Astrocyte of the cerebellum (primary cell): ENCODE measurements at places on chromosomes 12 and 14.
A peak's percentile ranks its signal among the peaks of the same experiment; 100 is the strongest.

DNA sequence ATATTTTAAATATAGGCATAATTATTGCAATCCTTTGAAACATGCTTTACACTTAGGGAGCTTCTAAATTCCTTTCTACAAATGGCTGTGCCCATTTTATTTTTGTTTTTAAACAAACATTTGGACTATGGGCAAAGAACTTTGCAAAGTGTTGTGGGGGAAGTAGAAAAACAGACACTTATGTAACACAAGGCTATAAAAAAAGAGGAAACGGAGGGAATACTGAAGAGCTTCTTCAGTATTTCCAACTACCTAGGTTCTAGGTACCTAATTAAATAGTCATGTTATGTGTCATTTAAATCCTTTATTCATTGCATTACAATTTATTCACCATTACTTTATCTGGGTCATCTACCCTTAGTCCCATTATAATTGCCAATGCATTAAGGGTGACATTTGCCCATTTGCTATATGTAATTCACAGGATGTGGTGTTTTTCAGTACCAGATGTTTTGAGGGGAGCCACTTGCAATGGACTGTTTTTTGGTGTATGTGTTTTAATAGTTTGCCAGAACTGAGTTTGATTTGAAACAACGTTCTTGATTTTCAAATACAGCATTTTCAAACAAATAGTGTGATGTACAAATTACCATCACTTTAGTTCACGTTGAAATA, 1.5 kb upstream of the MSRB3 start:
- DNase-seq, result no peak

GRCh38 chr12:70739756-70740155, 102.5 kb upstream of the PTPRB start:
- DNase-seq, result no peak

DNA sequence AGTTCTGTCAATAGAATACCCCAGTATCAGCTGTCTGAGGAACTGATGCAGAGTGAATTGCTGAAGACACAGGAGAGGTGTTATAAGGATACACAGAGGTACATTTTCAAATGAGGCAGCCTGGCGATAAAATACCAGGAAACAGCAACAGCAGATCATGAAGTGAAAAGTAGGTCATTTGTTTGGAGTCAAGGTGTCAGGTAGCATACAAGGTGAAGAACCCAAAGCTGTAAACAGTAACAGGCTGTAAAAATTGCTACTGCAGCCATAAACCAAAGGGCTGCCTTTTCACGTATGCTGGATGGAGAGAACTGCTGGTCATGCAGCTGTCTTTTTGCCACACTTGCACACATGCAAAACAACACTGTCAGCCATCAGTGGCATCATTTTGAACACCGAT, 9.3 kb upstream of the TWF1 start:
- no peak for DNase-seq

DNA sequence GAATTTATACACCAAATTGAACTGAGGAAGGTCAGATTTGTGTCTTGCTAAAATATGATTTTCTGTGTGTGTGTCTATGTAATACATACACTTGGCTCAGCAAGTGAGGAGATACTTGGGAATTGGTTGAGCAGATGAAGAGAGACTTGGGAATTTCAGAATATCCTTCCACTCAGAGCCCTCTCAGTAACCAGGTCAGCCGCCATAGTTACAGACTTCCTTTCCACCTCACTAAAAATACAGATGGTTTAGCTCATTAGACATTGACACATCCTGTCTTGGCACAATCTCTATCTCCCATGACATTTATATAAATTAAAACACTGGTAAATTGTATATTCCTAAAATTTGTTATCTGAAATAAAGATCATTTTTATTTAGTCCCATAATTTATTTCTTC, 15.9 kb downstream of the PIK3C2G start:
- DNase-seq, result no peak

DNA sequence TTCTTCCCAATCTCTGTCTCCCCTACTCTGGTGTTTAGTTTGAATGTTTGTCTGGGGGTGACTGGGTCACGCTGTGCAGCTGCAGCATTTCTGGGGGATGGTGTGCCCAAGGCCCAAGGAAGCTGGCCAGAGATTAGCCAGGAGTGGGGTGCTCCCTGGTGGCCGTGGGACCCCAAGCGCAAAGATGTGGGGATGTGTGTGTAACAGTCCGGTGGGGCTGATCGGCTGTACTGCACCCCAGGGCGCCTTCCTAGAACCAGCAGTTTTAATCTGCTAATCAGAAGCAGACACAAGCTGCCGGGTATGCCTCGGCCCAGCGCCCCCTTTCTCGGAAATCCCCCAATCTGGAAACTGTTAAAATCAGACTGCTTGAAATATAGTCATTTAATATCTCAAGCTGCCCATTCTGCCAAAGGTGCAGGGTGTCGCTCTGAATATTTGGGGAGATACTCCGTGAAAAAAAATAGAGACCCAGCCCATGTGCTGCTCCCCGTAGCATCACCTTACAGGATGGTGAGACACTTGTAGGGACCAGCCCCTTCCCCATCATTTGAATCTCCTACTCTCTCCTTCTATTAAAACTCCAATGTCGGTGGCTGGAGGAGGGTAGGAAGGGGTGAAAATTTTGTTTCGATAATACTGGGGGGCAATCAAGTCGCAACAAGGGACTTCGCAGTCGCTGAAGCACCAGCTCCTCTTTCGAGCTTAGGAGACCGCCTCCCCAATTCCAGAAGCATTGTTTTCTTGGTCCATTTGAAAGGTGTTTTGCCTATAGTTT, 4.3 kb downstream of the HOXC9 start:
- DNase-seq, result no peak

- DNase-seq, result no peak
Measured at GRCh38 chr12:28209782-28210181, 19.5 kb downstream of the CCDC91 start.

GRCh38 chr12:22313286-22313962, 21.1 kb downstream of the ST8SIA1 start:
- DNase-seq, result no peak

GRCh38 chr12:29519585-29520182, 22.2 kb upstream of the OVCH1 start:
- peak; percentile 60 for DNase-seq
